ENCODE measurements at places on chromosomes 3 and 15.

- no peak for DNase-seq
Measured at GRCh38 chr3:31116651-31117050, 222.2 kb upstream of the GADL1 start.

DNA sequence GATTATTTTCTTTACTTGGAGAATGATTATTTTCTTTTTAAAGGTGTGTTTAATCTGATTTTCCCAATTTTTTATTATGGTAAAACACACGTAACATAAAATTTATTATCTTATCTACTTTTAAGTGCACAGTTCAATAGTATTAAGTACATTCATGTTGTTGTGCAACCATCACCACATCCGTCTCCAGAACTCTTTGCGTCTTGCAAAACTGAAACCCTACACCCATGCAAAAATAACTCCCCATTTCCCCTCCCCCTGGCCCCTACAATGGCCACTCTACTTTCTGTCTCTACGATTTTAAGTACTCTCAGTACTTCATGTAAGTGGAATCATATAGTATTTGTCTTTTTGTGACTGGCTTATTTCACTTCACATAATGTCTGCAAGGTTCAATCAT is 230.7 kb downstream of the SATB1 start:
- no peak for DNase-seq

DNA sequence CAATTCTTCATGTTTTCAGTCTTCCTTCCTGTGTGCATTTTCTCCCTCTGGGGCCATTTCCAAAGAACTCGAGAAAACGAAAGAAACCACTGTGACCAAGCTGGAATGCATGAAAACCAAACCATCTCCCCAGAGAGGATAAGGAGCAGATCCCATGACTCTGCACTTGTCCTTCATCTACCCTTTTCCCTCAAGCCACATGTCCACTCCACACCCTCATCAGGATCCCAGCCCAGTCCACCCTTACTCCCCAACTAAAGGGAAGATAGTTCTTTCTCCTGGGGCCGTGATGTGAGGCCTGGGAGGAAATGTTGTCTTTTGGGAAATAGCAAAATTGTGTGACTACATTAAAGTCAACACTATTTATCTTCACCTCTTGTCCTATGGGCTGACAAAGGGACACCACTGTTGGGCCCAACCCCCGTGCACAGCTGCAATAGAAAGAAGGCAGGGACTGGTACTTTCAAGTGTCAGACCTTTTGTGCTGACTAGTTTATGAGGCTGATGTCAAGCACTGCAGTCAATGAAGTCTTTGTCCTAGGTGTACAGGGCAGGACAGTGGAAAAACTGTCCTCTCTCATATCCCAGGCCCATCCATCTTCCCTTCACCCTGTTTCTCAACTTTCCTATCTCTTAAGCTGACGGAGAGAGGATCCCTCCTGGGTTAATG is 487.1 kb upstream of the NR2F2 start:
- DNase-seq = no peak

DNA sequence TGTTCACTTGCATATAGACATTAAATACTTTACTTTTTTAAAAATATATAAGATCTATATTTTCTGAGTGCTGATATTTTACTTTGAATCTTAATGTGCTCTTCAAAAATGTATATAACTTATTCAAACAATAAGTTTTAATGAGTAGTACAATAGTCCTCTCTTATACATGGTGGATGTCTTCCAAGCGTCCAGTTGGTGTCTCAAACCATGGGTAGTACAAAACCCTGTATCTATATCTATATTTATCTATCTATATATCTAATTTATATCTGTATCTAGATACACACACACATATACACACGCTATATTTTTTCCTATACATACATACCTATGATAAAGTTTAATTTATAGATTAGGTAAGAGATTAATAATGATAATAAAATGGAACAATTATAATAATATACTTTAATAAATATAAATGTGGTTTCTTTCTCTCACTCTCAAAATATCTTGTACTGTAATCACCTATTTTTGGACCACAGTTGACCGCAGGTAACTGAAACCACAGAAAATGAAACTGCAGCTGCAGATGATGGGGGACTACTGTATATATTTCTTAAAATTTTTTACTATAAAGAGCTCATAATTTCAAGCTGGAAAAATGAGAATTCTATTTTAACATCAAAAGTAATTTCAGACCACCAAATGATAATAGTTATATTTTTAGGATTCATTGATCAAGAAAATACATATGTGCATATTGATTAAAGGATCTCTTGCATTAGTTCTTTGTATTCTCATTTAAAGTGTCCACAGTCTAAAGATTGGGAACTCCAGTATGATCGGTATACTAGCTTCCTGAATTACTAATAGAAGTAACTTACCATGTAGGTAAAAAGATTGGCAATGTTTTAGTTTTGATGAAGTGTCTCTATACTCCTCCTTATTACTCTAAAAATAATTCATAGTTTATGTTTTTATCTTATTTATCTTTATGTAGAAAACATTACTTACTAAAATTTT is 215.1 kb upstream of the MLF1 start:
- DNase-seq = no peak

DNA sequence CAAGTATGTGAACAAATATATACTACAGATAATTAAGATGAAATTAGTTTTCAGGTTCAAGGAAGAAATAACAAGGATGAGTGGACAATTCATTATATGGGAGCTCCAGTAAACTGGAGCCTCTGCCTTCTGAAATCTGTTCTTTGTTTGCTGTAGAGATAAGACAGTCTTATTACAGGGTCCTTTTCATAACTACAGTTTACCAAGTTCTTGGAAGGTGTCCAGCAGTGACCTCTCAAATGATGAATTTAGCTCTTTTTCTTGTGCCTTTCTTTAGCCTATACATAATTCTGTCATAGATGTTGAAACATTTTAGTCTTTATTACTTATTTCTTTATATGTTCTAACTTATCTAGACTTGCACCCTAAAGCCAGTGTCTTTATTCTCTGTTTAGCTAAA is 89.7 kb upstream of the GBE1 start:
- DNase-seq = no peak

- DNase-seq = no peak
Measured at GRCh38 chr3:65019443-65020055, 331.7 kb upstream of the ADAMTS9 start.

- DNase-seq = peak; percentile 8
Measured at GRCh38 chr15:60901647-60902046, 327.5 kb downstream of the RORA start.

DNA sequence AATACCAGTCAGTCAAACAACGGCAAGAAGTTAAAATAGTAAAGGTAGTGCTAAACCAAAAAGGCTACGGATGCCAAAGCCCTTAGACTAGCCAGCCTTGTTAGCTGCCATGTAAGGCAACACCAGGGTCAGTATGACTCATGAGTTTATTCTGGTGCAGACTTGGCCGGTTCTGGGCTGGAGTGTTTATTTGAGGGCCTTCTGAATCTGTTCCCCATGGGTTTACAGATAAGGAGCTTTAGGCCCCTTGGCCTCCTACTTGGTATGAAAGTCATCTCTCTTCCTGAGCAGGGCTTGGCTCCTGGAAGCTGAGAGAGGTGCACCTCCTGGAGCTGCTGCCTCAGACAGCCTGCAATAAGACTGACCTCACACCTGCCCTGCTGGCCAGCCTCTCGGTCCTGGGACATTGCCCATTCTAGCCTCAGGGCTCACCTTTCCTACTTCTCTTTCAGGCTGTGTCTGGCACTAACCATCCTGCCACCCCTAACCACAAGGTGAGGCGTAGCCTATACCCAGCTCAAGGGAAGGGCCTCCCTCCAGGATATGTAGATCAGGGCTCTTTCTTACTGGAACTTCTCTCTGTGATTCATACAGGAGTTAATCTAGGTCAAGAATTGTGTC is 10.4 kb upstream of the RTP1 start:
- DNase-seq = no peak

GRCh38 chr15:27486683-27487647 is 516.0 kb downstream of the GABRG3 start:
- no peak for DNase-seq

DNA sequence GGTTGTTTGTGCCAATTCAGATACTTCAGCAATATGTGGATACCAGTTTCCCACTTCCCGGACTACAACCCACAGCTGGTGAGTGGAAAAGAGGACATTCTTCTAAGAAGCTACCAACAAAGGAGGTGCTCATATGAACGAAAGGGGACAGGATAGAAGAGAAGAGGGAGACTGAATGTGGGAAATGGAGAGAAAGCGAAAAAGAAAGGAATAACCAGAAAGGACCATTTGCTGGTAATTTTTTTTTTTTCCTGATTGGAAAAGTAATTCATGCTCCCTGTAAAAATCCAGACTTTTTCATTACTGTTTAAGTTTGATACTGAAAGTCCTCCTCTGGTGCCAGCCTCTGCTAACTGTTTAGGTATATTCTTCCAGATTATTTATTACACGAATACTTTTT is 1.5 kb upstream of the CHAC1 start:
- no peak for DNase-seq

DNA sequence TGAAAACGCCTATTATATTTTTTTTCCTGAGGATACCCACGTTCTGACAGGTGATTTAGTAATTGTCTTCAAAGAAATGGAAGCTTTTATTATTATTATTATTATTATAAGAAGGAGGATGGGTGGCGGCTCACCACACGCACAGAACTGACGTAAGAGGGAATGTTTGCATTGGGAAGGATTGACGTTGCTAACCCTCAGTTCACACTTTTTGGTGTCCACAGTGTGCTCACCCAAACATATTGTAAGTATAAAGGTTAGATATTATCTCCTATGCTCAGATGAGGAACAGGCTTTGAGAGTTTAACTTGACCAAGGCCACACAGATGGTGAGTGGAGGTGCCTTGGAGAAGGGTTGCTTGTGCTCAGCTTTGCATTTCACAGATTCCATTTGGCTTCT is 533.5 kb upstream of the TBL1XR1 start:
- no peak for DNase-seq

DNA sequence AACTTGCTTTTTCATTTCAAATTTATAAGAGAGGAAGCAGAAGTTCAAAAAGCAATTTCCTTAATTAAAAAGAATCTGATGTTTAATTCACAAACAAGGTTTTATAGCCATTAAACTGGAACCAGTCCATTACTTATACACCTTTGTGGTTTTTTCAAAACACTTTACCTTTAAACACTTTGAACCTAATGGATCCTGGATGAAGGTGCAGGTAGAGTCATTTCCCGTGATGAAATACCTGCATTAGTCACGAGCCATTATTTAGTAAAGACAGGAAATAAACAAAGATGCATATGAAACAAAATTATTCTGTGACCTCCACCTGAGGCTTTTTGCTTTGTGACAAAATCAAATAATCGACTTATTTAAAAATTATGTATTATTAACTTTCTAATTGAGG is 341.7 kb upstream of the UBE2E2 start:
- no peak for DNase-seq

DNA sequence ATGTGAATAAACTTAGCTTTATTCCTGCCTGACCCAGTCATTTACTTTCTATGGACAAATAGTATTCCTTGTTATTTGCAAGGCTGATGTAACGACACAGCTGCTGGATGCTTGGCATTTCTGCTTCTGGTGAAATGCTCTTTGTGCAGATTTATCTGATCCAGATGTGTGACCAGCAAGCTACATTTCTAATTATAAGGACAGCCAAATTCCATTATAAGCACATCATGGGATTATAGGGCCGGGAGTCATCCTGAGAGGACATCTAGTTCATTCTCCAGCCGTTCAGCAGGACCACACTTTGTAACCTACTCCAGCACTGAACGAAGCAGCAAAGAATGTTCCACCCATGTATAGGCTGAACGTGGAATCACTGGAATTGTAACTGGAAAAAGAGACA is 42.9 kb downstream of the FNDC3B start:
- no peak for DNase-seq

DNA sequence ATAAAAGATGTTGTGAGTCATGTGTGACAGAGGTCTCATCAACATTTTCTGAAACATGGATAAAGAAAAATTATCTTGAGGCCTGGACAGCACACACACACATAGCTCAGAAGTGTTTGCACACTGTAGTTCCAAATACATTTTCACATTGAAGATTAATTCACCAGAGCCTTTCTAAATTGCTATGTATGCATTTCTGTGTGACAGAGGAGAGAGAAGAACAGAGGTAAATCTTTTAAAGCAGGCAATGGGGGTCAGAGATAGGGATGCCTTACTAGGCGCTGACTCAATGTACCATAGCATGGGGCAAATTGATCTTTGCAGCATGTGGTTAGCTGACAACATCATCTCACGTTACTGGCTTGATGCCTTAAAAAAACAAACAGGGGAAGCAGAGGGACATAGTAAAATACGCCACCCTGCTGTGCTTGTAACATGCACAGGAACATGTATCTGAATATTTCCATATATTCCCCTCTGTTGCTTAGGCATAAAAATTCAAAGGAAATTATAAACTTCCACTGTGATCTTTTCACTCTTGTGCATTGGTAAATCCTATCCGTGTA is 7.7 kb downstream of the POU1F1 start:
- DNase-seq = no peak

- no peak for DNase-seq
Measured at GRCh38 chr3:163422671-163423070, 1655.6 kb downstream of the SI start.

GRCh38 chr15:40363611-40364010 is 5.6 kb downstream of the DISP2 start:
- no peak for DNase-seq

GRCh38 chr15:58213587-58214338 is 75.6 kb downstream of the AQP9 start:
- DNase-seq = no peak

GRCh38 chr15:44447772-44448376 is 20.4 kb downstream of the CTDSPL2 start:
- no peak for DNase-seq

- DNase-seq = no peak
Measured at GRCh38 chr15:50945725-50946124, 37.2 kb downstream of the AP4E1 start.

- DNase-seq = no peak
Measured at GRCh38 chr3:148901987-148902791, 37.1 kb downstream of the CPA3 start.

DNA sequence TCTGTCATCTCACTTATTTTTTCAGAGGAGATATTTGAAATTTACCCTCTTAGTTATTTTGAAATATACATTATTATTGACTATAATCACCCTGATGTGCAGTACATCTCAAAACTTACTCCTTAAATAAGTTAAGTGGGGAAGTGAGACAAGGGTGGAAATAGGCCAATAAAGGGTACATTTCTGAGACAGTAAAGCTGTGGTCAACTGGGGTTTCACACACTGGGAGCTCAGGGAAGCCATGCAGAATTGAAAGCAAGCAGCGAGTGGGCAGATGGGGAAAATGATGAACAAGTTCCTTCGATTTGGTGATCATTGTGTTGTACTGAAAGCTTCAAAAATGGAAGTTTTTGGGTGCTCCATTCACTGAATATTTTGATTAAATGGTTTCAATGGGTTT is 21.6 kb upstream of the MOBP start:
- DNase-seq = no peak

DNA sequence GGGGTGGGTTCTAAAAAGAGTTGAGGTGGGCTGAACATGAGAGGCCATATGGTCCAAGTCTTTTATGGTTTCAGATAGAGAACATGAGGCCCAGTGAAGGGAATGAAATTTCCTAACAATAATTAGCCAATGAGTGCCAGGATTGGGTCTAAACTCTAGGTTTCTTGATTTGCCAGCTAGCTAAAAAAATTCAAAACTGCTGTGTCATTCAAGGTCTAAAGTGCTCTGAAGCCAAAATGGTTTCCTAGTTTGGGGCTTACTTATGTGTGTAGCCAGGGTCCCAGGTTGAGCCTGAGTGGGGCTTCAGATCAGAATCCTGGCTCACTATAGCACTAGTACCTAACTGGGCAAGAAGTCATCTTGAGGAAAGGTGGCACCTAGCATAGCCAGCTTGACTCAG is 55.3 kb upstream of the SYN2 start:
- DNase-seq = no peak

All from activated CD4-positive, alpha-beta T cell treated with anti-CD3 and anti-CD28 coated beads for 48 hours (primary cell).